ENCODE measurements at places on chromosomes 13 and 19. TPM values are rescaled to one million over a fixed set of nuclear protein-coding genes. Genes with fewer than 3 reads are reported as not detected.

The SLC7A9 gene
- total RNA-seq, result 0.22 TPM

The RNF225 gene
- total RNA-seq, result not detected

The CGB2 gene
- total RNA-seq, result not detected

DNA sequence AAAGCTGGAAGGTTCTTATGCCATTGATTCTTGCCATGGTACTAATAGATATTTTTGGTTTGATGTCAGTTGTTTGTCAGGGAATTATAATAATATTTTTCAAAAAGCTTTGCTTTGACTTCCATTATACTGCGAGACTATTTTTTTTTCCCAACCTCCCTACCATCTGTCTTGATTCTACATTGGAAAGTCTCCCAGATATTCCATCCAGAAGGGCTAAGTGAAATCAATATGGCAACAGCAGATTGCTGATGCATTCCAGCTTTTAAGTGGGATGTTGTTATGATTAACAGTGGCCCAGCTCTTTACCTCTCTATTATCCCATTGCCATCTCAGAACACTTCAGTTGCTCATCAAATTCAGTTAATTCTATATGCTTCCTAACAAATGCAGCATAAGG is 247.4 kb downstream of the OXGR1 start:
- no peak overlapping the region for H3K4me3 ChIP-seq
- H3K4me1 ChIP-seq, result no peaks in the 10 kb centered on the region
- H3K27me3 ChIP-seq, result no peaks in the 10 kb centered on the region
- no peaks in the 10 kb centered on the region for H3K36me3 ChIP-seq
- DNase-seq, result no peak
- H3K27ac ChIP-seq, result no peak overlapping the region

DNA sequence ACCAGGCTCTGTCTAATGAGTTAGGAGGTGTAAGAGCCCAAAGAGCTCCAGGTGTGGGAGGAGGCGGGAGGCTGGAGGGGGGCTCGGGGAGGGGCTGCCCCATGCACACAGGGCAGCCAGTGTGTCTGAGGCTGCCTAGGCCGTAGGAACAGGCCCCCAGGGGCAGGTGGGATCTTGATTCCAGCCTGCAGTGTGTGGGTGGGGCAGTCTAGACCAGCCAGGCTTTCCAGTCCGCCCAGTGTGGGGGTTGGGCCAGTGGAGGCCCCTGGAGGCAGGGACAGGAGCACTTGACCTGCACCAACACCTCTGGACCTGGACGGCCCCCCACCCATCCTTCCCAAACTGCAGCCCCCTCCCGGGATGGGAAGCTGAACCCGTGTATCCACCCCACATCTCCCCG is 5.4 kb upstream of the CAMSAP3 start:
- H3K27ac ChIP-seq, result no peak overlapping the region
- no peaks in the 10 kb centered on the region for H3K36me3 ChIP-seq
- peaks cover 15% of the 10 kb centered on the region for H3K27me3 ChIP-seq
- DNase-seq, result no peak

DNA sequence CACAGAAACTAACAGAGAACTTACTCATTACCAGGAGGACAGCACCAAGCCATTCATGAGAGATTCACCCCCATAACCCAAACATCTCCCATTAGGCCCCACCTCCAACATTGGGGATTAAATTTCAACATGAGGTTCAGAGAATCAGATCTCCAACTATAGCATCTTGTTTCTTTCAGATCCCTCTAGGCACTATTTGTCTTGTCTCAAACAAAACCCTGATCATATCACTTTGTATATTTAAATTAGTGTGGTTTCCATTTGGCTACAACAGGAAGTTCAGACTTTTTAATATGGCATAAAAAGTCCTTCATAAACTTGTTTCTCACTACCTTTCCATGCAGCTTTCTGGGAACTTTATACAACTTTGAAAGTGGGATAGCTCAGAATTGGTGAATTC is 699.0 kb upstream of the MIR17HG start:
- DNase-seq, result no peak
- H3K4me3 ChIP-seq, result no peak overlapping the region
- no peaks in the 10 kb centered on the region for H3K27me3 ChIP-seq
- H3K4me1 ChIP-seq, result no peaks in the 10 kb centered on the region
